ENCODE measurements at places on chromosomes 7 and 10. TPM values are rescaled to one million over a fixed set of nuclear protein-coding genes. Genes with fewer than 3 reads are reported as not detected.

- no peak for DNase-seq
These were observed 233.0 kb downstream of the CACNA2D1 start for GRCh38 chr7:82210416-82211184.

DNA sequence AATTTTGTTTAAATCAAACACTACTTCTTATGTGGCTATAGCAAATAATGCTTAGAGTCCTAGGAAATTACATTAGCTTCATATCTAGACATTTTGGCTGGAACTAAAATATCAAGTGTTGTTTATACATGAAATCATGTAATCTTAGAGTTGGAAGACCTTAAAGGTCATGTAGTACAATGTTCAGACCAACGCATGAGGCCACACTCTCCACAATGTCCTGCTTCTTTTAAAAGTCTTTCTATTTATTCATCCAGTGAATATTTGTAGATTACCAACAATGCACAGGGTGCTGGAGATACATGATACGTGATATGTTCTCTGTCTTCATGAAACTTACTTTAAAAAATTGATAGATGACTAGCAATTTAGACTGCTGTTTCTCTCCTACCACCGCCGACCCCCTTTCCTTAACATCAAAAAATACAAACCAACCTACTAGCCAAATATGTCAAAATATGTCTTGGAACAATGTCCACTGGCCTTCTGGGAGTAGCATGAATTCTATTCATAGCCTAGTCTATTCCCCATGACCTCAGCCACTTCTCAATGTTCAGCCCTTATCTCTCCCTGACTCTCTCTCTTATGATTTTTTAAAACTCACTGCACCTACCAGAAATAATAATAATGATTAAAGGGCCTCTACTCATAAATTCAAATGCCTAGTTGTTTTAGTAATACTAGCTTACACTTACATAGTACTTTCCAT lies 59.5 kb upstream of the CAV2 start:
- no peak for DNase-seq

DNA sequence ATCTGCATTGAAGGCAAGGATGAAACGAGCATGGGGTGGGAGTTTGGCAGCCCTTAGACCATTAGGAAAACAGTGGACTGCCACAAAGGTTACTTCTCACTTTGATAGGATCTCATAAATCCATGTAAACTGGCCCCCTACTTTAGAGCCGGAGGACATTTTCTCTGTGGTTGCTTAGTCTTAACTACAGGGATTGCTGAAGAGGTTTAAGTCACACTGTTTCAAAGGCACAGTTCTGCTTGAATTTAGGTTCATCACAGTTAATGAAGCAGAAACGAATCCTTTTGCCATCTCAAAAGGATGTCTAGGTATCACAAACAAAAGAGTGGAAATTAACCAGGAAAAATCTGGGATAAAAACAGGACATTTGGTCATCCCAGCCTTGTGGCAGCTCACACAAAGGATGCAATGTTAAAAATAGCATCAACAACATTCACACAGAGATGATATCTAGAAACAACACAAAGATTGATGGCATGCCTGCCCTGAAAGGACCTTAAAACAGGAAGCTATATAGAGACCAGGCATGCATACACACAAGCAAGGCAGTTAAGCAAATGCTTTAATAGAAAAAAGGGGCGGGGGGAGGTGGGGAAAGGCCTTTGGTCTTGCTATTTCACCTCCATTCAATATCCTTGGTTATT lies 74.0 kb downstream of the DOCK4 start:
- DNase-seq, result no peak

- DNase-seq, result no peak
These were observed 286.5 kb upstream of the SORCS1 start for GRCh38 chr10:107451047-107451446.

GRCh38 chr7:39733881-39734632 lies 110.7 kb downstream of the RALA start:
- DNase-seq, result no peak

- DNase-seq, result no peak
These were observed 77.5 kb upstream of the KCNMA1 start for GRCh38 chr10:77715088-77715487.

- DNase-seq, result no peak
These were observed 1.1 kb upstream of the CAMK2B start for GRCh38 chr7:44326261-44327125.

GRCh38 chr7:116380025-116380424 lies 119.5 kb upstream of the CAV2 start:
- no peak for DNase-seq

GRCh38 chr10:104957178-104957841 lies 316.2 kb downstream of the SORCS3 start:
- DNase-seq, result no peak

DNA sequence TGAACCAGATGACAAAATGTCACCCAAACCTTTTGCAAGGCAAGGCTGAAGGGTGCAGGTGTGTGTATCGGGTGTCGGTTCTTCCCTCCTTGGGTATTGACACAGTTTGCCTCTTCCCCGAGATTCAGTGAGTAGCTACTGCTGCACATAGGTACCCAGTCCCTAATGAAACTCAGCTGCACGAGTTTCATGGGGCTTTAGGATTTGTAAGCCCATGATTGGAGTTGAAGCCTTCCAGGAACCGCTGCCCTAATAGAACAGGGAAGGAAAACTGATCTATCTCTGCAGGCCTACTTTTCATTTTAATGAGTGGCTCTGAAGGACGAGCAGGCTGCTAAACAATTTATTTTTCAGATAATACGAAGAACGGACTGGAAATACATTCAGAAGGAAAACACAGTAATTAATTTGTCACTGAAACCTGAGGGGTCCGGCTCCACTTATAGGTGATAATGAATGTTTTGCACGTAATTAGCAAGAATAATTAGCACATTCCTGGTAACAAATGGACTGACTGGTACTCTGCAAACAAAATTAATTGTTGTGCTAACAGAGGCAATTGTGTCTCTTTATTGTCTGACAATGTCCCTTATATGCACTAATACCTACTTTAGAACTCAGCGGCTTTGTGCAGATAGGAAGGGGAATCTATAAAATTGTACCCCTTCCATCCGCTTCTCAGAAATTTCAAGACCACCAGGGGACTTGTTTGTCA lies 49.6 kb upstream of the FZD8 start:
- no peak for DNase-seq

Gene OR6B1
- not detected for total RNA-seq

Gene CLCN1
- total RNA-seq, result 0.79 TPM

Gene ABLIM1
- total RNA-seq, result 257 TPM
